ENCODE measurements at places on chromosomes 2 and 18.

DNA sequence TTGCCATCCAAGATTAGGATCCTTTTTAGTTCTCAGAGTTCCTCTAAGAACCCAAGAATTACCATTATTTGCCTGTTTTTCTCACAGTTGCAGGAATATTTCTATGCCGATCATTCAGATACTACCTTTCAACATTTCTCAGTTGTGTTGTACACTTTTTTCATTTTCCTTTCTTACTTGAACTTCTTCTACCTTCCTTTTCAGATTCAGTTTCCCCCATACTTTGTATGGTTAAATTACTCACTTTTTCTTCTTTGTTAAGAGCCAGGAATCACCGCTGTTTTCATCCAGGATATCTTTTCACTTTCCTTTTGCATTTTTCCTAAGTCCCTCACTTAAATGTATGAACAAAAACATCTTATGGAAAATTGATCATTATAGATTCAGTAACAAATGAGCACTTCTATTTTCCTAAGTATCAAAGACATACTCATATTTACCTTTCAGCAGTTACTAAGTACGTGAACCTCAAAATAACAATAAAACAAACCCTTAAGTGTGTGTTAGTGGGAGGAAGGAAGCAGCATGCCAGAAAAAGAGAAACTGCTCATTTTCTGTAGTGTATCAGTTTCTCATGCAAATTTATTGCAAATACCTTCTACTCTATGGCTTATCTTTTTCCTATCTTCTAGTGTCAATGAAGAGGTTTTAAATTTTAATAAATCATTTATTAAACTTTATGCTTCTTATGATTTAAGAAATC, 64.3 kb upstream of the STAT1 start:
- no peak for DNase-seq

DNA sequence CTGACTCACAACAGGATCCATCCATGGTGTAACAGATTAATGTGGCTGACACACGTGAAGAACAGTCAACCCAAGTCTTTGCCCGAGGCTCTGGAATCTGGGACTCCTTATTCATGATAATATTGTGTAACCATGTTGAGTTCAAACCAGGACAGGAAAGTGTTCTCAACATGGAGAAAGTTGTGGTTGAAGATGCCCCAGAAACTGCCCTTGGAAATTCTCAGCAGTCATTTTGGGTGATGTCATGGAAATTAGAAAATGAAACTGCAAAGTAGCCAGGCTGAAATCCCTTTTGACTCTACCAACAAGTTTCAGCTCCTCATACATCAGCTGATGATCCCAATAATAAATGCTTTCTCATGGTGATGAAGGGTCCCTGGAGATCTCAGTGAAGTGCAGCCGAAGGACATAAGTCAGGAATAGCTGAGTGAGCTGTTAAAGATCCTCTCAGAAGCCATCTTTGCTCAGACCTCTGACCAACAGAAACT, 307.7 kb downstream of the TNS1 start:
- no peak for DNase-seq

- no peak for DNase-seq
These were observed 175.3 kb upstream of the LYPD1 start for GRCh38 chr2:132845339-132845738.

DNA sequence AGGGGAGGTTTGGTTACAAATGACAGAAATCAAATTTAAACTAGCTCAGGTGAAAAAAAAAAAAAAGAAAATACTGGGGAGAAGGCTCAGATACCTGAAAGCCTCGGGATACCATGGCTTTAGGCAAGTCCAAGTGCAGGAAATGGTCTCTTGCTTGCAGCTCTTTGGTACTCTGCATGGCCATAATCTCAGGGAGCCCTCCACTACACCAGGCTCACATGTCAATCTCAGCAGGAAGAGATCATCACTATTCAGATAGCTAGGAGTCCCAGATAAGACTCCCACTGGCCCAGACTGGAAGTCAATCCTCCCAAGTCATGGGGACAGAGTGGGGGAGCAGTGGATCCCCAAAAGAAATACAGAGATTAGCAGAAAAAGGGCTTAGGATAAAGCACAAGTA, 64.8 kb upstream of the RALBP1 start:
- no peak for DNase-seq

DNA sequence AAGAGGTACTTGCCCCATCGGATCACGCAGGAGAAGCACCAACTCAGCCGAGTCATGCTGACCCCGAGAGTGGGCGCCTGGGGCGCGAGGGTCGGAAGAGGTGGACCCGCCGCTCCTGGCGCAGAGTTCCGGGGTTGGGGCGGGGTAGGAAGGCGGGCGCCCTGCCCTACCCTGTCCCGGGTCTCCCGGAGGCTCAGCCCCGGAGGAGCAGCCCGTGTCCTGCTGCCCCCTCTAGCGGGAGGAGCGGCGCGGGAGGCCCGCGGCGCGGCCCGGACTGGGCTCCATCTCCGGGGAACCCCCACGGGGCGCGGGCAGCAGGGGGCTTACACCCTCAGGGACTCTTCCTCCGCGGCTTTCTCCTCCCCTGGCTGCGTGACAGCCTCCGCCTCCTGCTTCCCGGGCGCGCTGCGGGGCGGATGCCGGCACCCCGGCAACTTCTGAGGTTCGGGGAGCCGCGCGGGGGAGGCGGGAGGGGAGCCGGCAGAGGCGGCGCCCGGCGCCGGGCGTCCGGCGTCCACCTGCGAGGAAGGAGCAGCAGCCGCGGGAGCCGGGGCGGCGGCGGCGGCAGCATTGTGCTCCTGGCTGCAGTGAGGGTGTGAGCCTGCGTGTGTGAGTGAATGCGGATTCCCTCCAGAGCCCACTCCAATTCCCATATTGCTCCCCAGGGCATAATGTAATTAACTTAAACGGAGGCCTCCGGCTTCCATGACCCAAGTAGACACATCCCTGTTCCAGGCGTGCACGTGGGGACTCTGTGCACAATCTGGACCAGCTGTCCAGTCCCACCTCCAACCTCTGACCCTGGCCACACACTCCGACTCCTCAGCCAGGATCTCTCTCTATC, 7.6 kb upstream of the TNS1 start:
- peak; percentile 4 for DNase-seq

GRCh38 chr2:232203936-232204335, 174.6 kb upstream of the ALPP start:
- DNase-seq: no peak

DNA sequence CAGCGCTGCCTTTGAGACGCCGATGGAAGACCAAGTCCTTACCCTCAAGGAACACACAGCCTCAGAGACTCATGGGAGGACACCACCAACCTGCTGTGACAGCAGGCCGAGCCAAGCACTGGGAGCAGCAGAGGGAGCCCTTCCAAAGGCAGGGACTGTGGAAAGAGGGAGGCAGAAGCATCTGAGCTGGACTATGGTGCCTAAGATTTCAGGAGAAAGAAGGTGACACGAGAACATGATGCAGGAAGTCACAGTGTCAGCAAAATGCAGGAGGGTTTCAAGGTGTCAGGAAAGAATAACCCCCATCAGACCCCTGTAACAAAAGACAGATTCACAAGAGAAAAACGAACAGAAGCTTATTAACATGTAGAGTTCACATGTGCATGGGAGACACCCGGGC, 24.2 kb upstream of the COX7A2L start:
- DNase-seq: no peak

- DNase-seq: no peak
These were observed 11.3 kb upstream of the LDLRAD4 start for GRCh38 chr18:13207294-13207693.

DNA sequence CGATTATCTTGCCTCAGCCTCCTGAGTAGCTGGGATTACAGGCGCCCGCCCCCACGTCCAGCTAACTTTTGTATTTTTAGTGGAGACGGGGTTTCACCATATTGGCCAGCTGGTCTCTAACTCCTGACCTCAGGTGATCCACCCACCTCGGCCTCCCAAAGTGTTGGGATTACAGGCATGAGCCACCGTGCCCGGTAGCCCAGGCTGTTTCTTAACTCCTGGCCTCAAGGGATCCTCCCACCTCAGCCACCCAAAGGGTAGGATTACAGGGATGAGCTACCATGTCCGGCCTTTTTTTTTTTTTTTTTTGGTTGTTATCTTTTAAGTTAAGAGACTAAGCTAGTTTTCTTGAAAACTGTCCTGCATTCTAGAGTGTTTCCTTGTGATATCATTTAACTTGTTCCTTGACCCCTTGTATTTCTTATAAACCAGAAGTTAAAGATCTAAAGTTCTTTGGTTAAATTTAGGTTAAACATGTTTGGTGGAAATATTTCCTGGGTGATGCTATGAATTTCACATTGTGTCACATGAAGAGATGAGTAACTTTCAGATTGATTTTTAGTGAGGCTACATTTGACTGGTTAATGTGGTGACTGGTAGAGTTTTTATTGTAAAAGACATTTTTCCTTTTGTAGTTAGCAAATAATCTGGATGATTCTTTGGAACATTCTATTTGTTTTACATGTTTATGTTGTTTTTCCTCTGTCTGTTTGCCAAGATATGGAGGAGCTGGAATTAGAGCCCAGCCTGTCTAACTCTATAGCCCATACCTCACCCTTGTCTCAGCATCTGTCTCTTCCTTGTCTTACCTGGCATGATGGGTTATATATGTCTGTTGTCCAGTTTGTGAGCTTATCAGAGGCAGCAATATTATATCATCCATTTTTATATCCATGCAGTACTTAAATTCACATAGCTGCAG, 5.2 kb downstream of the NCAPH start:
- DNase-seq: no peak

- no peak for DNase-seq
These were observed 93.5 kb downstream of the SLC4A3 start for GRCh38 chr2:219720956-219721355.

GRCh38 chr18:48572402-48573126, 33.7 kb downstream of the CTIF start:
- DNase-seq: no peak

- no peak for DNase-seq
These were observed 3.2 kb upstream of the LIMS2 start for GRCh38 chr2:127678531-127678930.

DNA sequence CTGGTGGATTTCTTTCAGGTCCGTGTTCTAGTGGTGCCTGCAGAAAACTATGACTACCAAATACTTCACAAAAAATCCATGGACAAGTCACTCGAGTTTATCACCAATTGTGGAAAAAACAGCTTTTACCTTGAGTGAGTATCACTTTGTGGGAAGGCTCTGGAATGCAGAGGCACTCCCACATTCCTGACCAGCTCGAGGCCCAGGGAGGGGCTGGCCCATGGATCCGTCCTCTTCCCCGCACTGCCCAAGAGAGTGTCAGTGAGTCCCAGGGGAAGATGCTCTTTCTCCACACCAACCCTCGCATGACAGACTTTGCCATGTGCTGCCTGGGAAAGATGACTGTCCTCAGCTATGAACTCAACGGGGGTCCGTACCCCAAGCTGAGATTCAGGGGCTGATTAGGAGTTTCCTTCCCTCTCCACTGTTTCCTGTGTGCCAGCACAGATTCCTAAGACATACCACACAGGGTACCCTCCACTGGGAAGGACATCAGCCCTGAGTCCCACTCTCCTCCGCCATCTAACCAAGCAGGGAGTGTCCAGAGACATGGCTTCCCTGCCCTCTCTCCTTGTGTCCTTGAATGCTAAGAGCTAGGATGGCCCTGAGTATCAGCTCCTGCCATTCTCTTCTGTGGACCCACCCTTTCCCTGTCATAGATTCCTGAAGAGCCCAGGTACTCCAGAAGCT, 155.9 kb downstream of the LAMA3 start:
- no peak for DNase-seq

- no peak for DNase-seq
These were observed 615.6 kb upstream of the SOX11 start for GRCh38 chr2:5076599-5076998.

GRCh38 chr2:60353863-60354262, 199.6 kb downstream of the BCL11A start:
- DNase-seq: no peak

GRCh38 chr2:58521803-58522554, 280.9 kb upstream of the FANCL start:
- DNase-seq: no peak

GRCh38 chr2:192398236-192398635, 203.5 kb upstream of the TMEFF2 start:
- DNase-seq: no peak

- no peak for DNase-seq
These were observed 128.6 kb upstream of the HDAC4 start for GRCh38 chr2:239529313-239530015.

DNA sequence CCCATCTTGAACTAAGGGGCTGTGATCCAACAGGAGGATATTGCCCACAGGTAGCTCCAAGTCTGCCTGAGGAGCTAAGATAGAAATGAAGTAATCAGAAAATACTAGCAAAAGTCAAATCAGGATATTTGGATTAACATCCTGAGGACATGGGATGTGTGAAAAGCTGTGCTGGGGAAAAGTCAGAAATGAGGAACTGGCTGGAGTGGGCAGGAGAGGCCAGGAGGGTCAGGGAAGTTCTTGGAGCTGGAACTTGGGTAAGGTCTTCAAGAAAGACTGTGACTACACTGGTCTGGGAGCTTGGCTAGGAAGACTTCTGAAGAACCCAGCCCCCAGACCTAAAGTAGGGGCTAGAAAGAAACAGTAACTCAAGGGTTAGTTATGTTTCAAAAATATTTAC, 250.9 kb downstream of the PRKCE start:
- no peak for DNase-seq

- DNase-seq: no peak
These were observed 27.6 kb upstream of the SSB start for GRCh38 chr2:169771021-169771420.

DNA sequence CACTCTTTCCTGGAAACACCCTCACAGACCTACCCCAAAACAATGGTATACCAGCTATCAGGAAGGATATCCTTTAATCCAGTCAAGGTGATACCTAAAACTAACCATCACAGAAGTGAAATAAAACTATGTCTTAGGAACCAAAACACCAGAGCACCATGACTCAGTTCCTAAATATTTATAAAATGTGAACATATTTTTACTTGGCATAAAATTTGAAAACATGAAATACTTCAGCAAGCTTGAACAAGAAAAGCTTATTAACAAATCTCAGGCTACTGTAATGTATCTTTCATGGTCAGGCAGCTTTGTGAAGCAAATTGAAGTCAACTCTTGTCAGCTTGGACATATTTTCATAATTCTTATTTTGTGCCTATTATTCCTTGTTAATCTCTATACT, 440.8 kb upstream of the CDH20 start:
- no peak for DNase-seq

GRCh38 chr2:189858291-189858690, 74.0 kb downstream of the PMS1 start:
- no peak for DNase-seq

DNA sequence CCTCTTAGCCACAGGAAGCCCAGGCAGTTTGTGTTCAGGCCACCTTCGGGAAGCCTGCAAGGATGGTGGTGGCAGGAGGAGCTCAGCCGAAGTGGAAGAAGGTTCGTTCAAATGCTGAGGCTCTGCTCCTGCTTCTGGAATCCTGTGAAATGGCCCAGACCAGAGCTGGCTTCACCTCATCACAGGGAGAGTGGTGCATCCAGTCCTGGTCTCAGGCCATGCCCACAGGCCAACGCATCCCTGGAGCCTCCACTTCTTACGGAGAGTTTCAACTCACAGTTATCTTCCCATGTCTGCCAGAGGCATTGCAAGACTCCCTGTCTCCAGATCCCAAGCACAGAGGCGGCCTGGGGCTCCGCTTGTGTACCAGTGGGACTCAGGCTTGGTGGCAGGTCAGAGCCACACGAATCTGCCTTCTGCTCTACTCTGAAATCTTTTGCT, 82.3 kb downstream of the NDUFA10 start:
- no peak for DNase-seq

- DNase-seq: no peak
These were observed 135.3 kb downstream of the MAIP1 start for GRCh38 chr2:200090683-200091082.

All from effector memory CD8-positive, alpha-beta T cell (primary cell).